RCC 7860 (cell line): ENCODE measurements at places on chromosomes 6 and 20.

GRCh38 chr6:52027699-52028098 lies 59.7 kb downstream of the PKHD1 start:
- DNase-seq: no peak

GRCh38 chr6:34144581-34145160 lies 1.2 kb downstream of the GRM4 start:
- no peak for DNase-seq

GRCh38 chr20:48489656-48490055 lies 338.1 kb downstream of the PREX1 start:
- no peak for DNase-seq

DNA sequence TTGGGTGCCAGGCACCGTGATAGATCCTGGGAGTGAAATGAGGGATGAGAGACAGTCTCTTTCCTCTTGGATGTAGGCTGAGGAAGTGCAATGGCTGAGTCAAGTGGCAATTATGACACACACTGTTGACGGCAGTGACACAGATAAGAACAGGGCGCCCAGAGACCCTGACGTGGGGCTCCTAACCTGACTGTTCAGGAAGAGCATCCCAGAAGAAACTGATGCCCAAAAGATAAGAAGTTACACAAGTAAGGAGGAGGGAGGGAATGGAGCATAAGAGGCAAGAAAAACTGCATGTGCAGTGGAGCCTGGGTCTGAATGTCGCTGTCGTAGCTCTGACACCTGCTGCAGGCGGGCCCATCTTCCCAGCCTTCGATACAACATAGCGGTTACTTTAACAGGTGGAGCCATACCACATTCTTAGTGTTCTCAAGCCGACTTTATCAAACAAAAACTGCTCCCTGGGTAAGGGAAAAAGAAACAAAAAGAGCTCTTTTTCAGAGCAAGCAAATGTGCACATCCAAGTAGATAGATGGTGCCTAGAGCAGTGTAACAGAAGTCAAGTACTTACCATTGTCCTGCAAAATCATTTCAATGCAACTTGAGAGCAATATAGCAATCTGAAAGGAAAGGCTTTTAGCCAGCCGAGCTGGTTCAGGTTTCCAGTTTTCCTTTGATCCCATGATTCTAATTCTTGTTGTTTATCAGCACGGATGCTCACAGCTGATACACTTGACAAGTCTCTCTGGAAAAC lies 463.9 kb upstream of the JARID2 start:
- DNase-seq: no peak

DNA sequence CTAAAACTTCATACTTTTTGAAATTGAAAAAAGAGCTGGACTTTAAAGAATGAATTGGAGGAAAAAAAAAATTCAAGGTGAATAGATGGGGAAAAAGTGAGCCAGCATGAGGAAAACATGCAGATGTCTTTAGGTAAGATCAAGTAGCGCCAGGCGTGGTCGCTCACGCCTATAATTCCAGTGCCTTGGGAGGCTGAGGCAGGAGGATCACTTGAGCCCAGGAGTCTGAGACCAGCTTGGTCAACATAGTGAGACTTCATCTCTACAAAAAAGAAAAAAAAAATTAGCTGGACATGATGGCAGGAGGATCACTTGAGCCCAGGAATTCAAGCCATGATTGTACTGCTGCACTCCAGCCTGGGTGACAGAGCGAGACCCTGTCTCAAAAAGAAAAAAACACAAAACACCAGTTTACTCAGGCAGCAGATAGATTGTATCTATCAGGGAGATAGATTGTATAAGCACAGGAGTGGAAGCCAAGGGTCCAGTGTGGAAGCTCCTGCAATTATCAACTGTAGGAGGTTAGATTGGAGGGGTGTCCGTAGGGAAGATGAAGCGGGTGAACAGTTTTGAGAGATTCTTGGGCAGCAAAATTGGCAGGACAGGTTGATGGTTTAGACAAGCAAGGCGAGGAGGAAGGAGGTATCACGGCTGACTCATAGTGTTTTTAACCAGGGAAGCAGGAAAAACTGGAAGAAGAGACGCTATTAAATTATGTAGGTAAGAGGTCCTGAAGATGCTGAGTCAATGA lies 97.6 kb upstream of the ZNF217 start:
- peak; percentile 79 for DNase-seq

DNA sequence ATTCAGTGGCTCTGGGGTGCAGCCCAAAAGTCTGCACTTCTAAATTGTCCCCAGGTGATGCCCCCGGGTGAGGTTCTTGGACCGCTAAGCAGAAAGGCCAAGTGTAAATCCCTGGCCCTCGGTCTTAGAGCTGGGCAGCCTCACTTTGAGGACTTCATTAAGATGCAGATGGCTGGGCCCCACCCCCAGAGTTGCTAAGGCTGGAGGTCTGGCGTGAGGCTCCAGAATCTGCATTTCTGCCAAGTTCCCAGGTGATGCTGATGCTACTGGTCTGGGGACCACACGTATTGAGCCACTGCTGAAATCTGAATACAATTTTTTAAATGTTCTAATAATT lies 735 bp upstream of the SLC23A2 start:
- DNase-seq: no peak

DNA sequence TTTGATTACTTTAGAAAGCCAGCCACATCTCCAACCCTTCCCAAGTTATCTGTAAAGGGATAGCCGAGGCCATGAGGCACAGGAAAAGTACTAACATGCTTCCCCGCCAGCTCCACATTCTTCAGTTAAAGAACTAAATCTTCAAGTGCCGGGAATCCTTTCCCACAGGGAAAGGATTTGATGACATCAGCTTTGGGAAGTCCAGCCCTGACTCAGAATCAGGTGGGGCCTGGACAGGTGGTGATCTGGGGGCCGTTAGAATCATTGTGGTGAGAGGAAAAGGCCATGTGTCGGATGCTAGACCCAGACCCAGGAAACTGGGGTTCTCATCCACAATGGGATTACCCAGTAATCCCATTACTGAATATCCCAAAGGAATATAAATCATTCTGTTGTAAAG lies 580.0 kb downstream of the QKI start:
- DNase-seq: no peak

DNA sequence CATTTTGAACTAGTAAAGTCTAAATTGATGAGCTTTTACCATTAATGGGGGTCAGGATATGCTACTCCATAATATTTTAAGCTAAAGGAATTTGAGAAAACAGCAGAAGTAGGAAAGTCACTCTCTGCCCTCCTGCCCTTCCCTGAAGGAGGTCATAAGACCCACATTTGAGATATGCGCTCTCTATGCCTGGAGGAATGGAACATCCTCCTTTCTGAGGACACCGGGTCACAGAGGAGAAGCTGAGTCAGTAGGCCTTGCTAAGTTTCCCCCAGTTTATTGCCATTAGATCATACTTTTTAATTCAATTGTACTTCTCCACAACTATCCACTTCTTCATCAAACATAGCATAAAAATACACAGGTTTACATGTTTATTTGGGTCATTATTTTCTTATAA lies 40.3 kb downstream of the AKAP7 start:
- no peak for DNase-seq

GRCh38 chr20:54485631-54486030 lies 10.2 kb downstream of the DOK5 start:
- no peak for DNase-seq

GRCh38 chr6:14984519-14984853 lies 261.4 kb upstream of the JARID2 start:
- DNase-seq: no peak
